ENCODE measurements at places on chromosomes 16 and 17. TPM values are rescaled to one million over a fixed set of nuclear protein-coding genes. Genes with fewer than 3 reads are reported as not detected.

Gene CBFA2T3
- not detected for total RNA-seq

Gene CCL13
- not detected for total RNA-seq

Gene GPT2
- 20.2 TPM for total RNA-seq

Gene ANKRD40CL
- not detected for total RNA-seq

GRCh38 chr16:85979605-85980004, 80.6 kb downstream of the IRF8 start:
- no peak for DNase-seq

DNA sequence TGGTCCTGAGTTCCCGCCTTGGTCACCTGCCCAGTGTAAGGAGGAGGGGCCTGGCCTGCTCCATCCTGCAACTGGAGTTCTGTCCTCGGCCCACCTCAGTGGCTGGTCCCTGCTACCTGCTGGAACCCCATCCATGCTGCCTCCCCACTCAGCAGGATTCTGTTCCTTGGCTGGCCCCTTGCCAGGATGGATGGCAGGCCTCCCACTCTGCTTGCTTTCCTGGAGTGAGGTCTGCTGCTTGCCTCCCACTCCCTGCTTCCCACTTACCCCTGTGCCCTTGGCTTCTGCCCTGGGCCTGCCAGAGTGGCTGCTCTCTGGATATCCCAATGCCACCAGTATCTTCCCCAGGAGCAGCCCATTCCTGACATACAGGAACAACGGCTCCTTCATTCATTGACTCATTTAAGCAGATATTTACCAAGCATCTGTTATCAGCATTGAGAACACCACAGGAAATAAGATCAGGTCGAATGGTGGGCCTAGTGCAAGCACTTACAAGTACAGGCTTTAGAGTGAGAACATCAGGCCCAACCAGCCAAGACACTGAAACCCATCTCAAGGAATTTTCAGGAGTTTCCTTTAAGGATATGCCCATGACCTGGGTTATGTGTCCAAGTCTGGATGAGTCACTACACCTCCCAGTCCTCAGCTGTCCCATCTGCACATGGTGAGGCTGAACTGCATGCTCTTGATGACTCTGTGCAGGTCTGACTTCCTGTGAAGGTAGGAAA, 17.0 kb upstream of the RPRML start:
- no peak for DNase-seq

- no peak for DNase-seq
Observed at GRCh38 chr17:15194859-15195277, 70.3 kb downstream of the PMP22 start.

DNA sequence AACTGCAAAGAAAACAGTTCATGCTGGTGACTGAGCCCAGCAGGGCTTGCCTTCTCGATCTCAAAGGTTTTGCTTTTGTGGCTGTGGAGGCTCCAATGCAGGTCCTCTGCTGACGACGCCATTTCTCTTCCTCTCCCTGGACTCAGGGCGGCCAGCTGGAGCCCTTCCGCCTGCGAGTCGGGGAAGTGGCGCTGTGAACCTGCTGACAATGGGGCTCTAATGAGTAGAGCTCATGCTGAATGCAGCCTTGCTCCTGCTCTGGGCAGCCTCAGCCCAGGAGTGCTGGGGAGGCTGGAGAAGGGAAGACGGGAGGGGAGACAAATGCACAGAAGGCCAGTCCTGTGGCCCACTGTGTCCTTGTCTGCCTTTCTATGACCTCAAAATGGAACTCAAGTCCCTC, 43.8 kb downstream of the VAC14 start:
- DNase-seq: no peak

DNA sequence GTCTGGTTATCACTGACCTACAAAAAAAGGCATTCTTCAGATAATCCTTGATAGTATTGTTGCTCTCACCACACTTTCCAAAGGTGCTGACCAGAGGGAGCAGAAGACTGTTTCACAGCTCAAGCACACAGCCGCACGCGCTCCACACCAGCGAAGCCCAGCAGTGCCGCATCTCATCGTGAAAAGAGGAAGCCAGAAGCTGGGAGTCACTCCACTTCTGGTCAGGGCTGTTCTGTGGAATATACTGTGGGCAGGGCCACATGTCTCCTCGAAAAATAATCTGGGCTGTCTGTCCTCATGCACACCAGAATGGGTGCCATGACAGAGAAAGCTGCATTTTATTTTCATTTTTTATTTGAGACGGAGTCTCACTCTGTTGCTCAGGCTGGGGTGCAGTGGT, 7.3 kb upstream of the PRSS36 start:
- DNase-seq: no peak

- peak; percentile 50 for DNase-seq
Observed at GRCh38 chr17:17269926-17270773, 10.9 kb downstream of the COPS3 start.

- peak; percentile 66 for DNase-seq
Observed at GRCh38 chr17:1566505-1567199, 4.1 kb upstream of the PITPNA start.

GRCh38 chr17:6523330-6523729, 33.0 kb downstream of the PITPNM3 start:
- DNase-seq: no peak

- DNase-seq: no peak
Observed at GRCh38 chr16:77881355-77882030, 93.1 kb downstream of the VAT1L start.

DNA sequence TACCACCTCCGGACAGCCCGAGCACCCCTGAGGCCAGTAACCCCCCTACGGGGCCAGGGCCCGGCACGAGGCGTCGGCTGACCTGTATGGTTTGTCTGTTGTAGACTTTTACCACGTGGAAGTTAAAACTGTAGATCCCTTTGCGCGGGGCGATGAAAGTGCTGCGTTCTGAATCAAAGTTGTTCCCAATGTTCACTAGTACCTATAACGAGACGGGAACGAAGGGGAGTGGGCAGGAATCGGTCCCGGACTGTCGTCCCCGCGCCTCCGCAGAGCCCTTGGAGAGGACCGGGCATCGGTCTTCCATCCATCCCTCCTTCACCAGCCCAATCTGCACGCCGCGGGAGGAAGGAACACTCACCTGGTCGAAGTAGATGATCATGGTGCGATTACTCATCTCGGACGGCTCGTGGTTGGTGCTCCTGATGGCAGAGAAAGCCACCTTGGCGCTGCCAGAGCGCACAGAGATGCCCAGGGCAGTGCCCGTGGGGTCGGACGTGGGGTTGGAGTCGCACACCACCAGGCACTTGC, 732 bp downstream of the CBLN1 start:
- DNase-seq: no peak

GRCh38 chr16:76235426-76235825, 41.8 kb upstream of the CNTNAP4 start:
- DNase-seq: no peak

Measured in activated CD4-positive, alpha-beta memory T cell treated with anti-CD3 and anti-CD28 coated beads for 36 hours (primary cell).